ENCODE measurements at places on chromosomes 5 and 9. TPM values are rescaled to one million over a fixed set of nuclear protein-coding genes. Genes with fewer than 3 reads are reported as not detected.

DNA sequence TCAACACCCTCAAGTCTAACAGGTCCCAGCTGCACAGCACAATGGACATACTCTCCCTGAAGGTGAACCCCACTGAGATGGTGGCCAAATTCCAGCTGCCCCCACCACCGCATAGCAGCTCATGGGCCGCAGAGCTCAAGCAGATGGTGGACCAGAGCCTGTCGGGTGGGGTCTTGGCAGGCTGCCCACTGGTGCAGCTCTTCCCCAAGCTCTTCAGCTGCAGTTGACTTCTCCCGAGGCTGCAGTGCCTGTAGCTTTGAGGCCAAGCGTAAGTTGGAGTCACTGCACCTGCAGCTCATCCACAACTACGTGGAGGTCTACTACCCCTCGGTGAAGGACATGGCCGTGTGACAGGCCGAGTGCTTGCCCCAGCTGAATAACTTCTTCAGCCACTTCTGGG lies 56.6 kb upstream of the SPTLC1 start:
- DNase-seq, result no peak

GRCh38 chr9:137103206-137103999 lies 11.1 kb downstream of the DPP7 start:
- DNase-seq, result no peak

DNA sequence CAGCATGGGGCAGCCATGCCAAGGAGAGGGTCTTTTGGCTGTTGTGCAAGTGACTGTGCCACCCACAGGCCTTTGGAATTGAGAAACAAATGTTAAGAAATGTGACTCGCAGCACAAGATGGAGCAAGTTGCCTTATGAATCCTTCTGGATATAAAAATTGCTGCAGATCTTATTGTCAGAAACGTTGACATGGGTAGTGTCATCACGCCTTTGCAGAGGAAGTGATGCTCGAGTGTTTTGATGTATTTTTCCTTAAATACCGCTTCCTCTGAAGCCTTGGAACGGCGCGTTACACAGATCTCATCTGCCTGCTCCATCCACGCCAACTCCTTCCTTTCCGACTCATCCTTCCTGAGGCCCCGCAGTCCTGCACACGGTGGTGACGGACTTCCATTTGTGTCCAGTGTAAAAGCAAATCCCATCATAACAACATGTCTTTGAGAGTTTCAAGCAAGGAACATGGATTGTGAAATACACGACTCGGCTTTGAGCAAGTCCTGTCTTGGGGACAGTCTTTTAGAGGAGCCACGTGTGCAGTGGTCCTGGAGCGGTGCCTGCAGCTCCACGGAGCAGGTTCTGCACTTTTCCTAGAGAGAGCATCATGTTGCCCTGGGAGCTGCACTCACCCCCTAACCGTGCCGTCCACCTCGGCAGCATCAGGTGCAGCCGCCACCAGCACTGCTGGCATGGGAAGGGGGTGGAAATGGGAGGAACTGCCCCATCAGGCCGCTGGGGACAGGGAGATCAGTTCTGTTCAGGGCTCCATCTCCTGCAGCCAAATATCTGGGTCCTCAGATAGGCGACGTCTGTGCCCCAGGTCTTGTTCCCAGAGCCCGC lies 15.1 kb downstream of the ROPN1L start:
- DNase-seq, result no peak

- peak; percentile 33 for DNase-seq
These were observed 158.7 kb upstream of the IER5L start for GRCh38 chr9:129336601-129337331.

DNA sequence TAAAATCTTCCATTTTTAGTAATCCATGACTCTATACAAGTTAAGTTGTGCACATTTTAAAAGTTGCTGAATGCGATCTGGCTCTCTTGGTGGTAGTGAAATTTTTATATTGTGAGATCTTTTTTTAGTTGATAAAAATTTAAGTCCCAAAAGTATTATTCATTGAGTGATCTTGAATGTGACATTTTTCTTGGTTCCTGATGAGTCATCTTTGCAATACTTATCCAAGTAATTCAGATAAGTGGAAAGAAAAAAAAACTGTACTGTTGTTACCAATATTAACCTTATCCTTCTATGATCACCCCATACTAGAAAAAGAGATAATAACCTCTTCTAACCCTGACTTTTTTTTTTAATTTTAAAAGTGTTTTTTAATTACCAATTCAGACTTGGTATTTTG lies 601.3 kb downstream of the PSAT1 start:
- DNase-seq, result no peak

GRCh38 chr5:157387683-157388093 lies 72.3 kb upstream of the NIPAL4 start:
- no peak for DNase-seq

GRCh38 chr9:4138781-4139180 lies 161.1 kb downstream of the GLIS3 start:
- DNase-seq, result no peak

DNA sequence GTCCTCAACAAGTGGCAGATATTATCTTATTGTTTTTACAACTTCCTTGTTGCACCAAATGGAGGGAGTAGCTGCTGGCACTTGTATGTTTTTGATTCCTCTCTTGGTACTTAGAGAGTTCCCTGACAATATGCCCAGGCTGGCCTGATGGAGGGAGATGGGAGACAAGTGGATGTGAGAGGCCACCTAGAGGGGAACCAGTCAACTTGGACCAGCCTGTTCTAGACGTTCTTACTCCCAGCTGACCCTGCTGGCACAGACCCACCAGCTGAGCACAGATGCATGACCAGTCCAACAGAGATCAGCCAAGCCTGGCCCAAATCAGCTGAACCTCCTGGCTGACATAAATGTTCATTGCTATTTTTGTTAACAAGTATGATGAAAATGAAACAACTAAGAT lies 60.9 kb upstream of the GDNF start:
- no peak for DNase-seq

GRCh38 chr5:3342271-3343100 lies 253.1 kb upstream of the IRX1 start:
- no peak for DNase-seq

Gene OTP
- 0.19 TPM for total RNA-seq

Gene FGF1
- not detected for total RNA-seq

Gene BTNL3
- 0.10 TPM for total RNA-seq

Gene HRCT1
- not detected for total RNA-seq

Gene MTMR12
- total RNA-seq, result 23.5 TPM

Gene TYRP1
- not detected for total RNA-seq

Gene NDUFAF2
- total RNA-seq, result 29.6 TPM

Gene NDUFS6
- total RNA-seq, result 21.9 TPM

Gene DAB2
- total RNA-seq, result not detected

Gene TMOD1
- 3.8 TPM for total RNA-seq

Gene TNFSF15
- 0.26 TPM for total RNA-seq

Gene ALG2
- 35.2 TPM for total RNA-seq

Gene MAT2B
- 121 TPM for total RNA-seq

Gene TEX48
- total RNA-seq, result 1.7 TPM
